Posterior cingulate gyrus (tissue), 11 donors: ENCODE measurements at places on chromosomes 2 and 18.

- DNase-seq = no peak
These were observed 994.0 kb downstream of the TSN start for GRCh38 chr2:122749405-122749804.

DNA sequence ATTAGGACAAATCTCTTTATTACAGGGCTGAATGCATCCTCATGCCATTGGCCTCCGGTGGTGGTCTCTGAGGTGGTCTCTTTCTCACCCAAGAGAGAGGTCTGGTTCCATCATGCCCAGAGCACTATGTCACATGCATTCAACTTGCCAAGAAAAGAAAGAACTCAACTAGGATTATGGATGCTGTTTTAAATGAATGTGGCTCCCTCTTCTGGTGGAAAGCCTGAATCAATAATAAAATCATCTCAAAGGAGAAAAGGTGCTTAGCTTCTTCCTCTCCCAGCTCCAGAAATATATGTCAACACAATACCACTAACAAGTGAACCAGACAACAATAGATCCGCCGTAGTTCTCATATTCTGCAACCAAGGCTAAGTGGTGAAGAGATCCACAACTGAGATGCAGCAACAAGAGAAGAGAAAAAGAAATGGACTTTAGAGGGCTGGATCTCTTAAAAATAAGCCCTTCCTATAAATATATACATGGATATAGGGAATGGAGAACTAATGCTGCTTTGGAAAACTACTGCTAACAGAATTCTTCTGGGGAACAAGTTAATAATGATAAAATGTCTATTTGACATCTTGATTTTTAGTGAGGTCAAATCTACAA is 396.8 kb downstream of the NCKAP5 start:
- no peak for DNase-seq

DNA sequence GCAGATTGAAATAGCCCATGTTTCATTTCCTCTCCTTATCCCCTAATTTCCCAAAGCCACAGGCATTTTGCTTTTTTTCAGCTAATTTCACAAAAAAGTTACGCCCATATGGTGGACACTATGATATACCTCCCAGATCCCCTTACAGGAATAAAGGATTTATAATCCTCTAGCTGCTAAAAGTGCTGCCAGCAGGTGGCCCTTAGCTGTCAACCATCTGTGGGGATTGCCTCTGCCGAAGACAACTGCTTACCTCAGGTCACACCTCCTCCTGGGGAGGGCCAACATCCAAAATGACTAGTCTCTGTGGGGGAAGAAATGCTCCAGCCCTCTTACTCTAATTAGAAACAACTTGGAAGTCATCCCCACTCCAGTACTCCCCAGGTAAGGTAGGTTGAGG is 61.0 kb upstream of the EPB41L3 start:
- no peak for DNase-seq

DNA sequence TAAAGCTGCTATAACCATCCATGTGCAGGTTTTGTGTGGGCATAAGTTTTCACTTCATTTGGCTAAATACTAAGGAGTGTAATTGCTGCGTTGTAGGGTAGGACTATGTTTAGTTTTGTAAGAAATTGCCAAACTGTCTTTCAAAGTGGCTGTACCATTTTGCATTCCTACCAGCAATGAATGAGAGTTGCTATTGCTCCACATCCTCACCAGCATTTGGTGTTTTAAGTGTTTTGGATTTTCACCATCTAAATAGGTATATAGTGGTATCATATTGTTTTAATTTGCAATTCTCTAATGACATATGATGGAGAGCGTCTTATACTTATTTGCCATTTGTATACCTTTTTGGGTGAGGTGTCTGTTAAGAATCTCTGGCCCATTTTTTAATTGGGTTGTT is 12.2 kb downstream of the TWSG1 start:
- DNase-seq = no peak

- no peak for DNase-seq
These were observed 144.1 kb downstream of the NCOA1 start for GRCh38 chr2:24635181-24635580.

DNA sequence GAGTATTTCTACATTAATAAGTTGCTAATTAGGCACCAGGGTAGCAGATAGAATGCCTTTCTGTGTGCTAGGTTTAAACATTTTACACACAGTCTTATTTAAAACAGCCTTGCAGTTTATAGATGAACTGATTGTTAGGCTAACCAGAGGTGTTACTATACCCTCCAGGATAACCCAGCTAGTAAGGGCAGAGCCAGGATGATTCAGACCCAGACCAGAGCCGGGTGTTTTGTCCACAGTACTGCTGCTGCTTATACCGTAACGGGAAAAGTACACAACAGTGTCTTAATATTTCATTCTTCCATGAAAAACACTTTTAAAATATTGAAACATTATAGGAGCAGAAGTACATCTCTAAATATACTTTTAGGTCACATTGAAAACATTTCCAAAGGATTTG is 82.7 kb downstream of the MALT1 start:
- no peak for DNase-seq

GRCh38 chr2:189685540-189686229 is 11.2 kb downstream of the ANKAR start:
- DNase-seq = no peak

GRCh38 chr18:35732636-35733035 is 151.1 kb downstream of the GALNT1 start:
- no peak for DNase-seq

DNA sequence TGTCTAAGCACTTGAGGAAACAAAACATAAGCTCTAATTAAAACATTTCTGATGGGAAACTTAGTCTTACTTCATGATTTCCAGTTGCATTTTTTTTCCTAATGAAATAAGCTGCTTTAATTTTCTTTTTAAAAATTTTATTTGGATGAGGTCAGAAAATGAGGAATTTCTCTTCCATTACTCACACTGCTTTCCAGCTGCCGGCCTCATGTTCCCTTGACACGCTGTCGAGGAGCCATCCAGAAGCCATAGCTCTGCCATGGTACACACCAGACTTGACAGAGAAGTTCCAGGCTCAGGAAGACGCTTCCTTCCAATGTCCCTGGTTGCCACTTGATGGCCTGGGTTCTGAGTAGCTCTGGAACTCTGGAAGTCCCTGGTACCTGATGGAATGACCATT is 12.1 kb upstream of the MAPRE2 start:
- DNase-seq = no peak
